Sciatic nerve (tissue), 2 donors: ENCODE measurements at places on chromosomes 2 and 18. TPM values are rescaled to one million over a fixed set of nuclear protein-coding genes. Genes with fewer than 3 reads are reported as not detected.

GALNT13 gene
- 0.49 TPM for total RNA-seq

DNA sequence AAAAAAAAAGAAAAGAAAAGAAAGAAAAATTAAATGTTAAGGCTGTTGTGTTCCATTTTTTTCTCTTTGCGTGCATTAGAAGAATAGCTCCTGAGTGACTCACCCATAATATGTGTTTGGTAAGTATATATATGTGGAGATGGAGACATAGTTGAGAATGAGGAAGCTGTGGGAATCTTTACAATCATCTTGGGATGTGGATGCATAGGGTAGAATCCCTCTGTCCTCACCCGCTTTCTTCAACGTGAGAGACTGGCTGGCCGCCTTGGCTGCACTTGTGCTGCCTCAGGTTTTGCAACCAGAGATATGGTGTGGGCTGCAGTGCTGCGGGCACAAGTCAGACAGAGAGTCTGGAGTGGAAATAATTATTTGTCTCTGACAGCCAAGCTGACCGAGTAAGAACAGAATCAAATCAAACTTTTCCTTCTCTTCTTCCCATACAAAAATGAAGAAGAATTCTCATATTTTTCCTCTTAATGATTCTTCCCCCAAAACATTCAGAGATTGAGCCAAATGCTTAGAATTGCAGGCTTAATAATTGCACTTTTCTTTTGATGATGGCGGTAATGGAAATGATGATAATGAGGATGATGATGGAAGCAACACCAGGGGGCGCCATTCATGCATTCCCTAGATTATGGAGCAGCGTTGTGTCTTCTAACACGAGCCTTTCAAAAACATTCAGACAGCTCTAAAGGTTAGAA, 48.5 kb downstream of the SERPINB7 start:
- DNase-seq: peak; percentile 60

DNA sequence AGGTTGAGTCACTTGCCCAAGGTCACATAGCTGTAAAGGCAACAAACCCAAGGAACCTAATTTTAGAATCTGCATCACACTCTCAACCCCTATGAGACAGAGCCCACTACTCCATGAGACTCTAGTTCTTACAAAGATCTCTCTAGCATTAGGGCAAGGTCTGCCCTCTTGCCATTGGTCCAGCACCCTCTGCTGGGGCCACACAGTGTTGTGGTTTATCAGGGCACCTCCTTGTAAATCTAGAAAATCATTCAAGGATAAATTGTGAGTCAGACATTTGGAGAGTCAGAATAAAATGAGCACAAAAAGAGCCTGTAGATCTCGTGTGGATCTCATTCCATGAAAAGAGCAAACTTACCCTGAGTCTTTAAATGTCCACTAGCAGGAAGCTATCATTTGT, 91.2 kb downstream of the SLC8A1 start:
- DNase-seq: no peak

- DNase-seq: peak; percentile 55
These were observed 88.5 kb downstream of the SH3RF3 start for GRCh38 chr2:109217362-109218086.

- DNase-seq: no peak
These were observed 227.9 kb downstream of the LOXHD1 start for GRCh38 chr18:46429130-46429529.

TMEFF2 gene
- not detected for total RNA-seq

SLC5A7 gene
- not detected for total RNA-seq

GRCh38 chr2:54254180-54254579, 1.8 kb downstream of the TSPYL6 start:
- DNase-seq: no peak

- no peak for DNase-seq
These were observed 52.8 kb downstream of the METTL4 start for GRCh38 chr18:2518473-2518872.

DNA sequence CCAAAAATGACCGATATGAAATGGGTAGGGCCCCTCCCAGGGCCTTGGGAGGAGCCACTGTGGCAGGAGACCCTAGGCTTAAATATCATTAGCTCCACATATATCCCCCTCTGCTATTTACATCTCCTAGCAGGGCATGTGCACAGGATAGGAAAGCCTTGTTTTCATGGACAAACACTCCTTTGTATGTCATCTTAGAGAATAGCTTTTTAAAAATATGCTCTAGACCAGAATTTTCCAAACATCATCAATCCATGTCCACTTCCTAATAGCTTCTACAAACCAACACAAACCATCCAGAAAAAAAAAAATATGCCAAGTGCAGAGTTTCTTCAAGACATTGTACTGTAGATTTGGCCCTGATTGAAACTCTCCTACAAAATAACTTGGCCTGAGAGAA, 10.8 kb downstream of the DAPL1 start:
- DNase-seq: no peak

DNA sequence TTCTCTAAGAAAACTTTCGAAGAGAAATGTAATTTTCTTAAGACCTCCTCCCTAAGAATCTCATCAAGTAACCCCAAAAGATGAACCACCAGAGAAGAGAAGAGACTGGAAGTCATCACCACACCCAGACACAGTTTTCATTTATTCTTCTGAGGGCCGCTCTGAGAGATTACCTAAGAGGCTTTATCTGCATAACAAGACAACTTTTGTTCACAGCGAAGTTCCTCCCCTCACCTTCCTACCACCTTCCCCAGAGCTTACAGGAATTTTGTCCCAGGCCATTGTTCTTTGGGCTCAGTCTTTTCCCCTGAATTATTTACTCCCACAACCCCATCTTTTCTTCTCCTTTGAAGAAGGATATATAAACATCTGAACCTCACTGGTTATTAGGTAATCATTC, 92.8 kb downstream of the AKAIN1 start:
- no peak for DNase-seq

SLC14A1 gene
- total RNA-seq: 5.5 TPM

DNAH7 gene
- 2.5 TPM for total RNA-seq

DNA sequence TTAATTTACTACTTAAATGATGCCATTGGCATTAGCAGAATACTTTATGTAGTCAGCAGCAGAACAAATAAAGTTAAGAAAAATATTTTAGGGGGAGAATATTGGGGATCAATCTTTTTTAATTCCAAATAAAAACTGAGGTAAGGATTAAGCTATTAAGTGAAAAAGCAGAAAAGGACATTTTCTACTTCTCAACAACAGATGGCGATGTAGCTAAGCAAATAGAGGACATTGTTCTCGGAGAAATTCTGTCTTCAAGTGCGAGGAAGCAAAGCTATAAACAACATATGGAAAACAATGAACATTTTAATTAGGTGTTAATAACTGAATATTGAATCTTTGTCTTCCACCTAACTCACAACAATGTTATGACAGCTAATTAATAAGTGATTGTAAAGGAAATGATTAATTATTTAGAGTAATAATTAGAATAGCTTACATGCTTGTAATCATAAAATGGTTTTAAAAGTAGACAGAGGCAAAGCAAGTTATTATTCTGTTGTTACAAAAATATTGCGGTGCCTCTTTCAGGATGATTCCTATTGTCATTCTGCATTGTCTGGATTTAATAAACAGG, 32.9 kb upstream of the CCDC93 start:
- DNase-seq: no peak

DNA sequence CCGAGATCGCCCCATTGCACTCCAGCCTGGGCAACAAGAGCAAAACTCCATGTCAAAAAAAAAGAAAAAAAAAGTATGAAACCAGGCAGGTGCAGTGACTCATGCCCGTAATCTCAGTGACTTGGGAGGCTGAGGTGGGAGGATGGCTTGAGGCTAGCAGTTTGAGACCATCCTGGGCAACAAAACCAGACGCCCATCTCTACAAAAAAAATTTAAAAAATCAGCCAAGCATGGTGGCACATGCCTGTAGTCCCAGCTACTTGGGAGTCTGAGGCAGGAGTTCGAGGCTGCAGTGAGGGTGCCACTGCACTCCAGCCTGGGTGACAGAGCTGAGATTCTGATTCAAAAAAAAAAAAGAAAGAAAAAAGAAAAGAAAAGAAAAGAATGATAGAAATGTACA, 277.8 kb downstream of the MYCN start:
- DNase-seq: no peak

DNA sequence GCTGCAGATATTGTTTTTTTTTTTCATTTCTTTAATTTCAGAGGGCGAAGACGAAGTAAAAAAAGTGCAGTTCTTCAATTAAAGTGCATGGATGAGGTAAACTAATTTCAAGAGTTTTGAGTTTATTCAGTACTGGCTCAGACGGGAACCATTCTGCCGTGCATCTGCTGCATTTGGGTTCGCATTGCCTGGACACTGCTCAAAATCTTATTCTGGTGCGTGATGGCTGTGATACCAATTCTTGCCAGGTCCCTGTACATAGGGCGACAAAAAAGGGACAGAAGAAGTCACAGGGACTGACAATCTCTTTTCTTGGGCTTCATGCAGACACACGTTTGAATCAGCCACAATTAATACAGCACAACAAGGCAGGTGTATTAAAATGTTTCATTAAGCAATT, 146.2 kb downstream of the EPHA4 start:
- DNase-seq: no peak

ADCYAP1 gene
- total RNA-seq: 0.27 TPM

- DNase-seq: no peak
These were observed 24.2 kb downstream of the PSMD14 start for GRCh38 chr2:161332371-161332967.

- no peak for DNase-seq
These were observed 47.6 kb downstream of the GNAL start for GRCh38 chr18:11736656-11737055.

GRCh38 chr2:174117951-174118930, 130.1 kb downstream of the OLA1 start:
- no peak for DNase-seq

GRCh38 chr2:106521016-106521415, 33.9 kb downstream of the CD8B2 start:
- no peak for DNase-seq

DNA sequence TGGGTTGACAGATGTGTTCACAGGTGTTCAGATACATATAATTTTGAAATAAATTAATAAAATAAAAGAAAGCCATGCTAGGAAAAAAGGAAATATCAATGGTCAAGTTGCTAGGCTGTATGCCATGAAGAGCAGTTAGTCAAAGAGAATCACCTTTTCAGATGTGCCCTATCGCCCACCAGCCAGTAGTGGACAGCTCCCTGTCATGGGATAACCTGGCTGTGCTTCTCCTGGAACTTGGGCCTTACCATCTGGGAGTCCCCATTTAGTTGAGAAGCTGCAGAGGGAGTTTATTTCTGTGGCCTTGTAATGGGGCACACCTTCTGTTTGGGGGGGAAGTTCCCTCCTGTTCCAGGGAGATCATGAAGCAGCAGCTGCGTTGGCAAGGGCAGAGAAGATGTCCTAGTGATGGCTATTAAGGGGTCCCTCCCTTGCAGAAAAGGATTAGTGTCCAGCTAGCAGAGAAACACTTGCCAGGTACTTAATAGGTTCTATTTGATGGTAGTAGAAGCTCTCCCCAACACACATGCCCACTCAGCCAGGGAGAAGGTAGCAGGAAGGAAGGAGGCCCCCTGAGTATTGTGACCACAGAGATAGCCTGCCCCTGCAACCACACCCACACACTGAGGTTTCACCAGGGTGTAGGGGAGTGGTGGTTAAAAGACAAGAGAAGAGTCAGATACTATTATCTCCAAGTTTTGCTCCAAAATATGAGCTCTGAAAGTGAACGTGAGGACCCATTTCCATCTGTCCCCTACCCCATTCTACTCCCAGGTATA, 117.7 kb downstream of the B3GNT2 start:
- no peak for DNase-seq

ANKRD36 gene
- total RNA-seq: 69.6 TPM

GCG gene
- total RNA-seq: not detected

RPRM gene
- 0.22 TPM for total RNA-seq

GRCh38 chr2:95006588-95006987, 18.9 kb upstream of the MAL start:
- no peak for DNase-seq

GRCh38 chr2:162317861-162318327, 590 bp downstream of the IFIH1 start:
- peak; percentile 62 for DNase-seq

DNA sequence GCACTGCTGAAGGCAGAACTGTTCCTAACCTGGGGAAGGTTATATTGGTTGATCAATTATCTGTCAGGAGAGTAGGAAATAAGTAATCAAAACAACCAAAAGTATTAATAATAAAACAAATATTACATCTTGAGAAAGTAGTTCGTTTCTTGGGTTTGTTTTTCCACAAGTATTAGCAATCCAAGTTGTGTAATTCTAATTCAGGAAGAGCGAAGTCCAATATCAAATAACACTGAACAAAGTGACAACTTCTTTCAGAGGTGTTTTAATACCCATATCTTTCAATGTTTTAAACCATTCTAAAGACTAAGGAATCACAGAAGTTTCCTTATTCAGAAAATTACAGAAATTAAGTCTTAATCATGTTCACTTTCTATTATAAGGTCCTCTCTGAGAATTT, 34.6 kb upstream of the NFU1 start:
- no peak for DNase-seq

GRCh38 chr2:43609290-43609918, 13.6 kb upstream of the THADA start:
- no peak for DNase-seq

DNA sequence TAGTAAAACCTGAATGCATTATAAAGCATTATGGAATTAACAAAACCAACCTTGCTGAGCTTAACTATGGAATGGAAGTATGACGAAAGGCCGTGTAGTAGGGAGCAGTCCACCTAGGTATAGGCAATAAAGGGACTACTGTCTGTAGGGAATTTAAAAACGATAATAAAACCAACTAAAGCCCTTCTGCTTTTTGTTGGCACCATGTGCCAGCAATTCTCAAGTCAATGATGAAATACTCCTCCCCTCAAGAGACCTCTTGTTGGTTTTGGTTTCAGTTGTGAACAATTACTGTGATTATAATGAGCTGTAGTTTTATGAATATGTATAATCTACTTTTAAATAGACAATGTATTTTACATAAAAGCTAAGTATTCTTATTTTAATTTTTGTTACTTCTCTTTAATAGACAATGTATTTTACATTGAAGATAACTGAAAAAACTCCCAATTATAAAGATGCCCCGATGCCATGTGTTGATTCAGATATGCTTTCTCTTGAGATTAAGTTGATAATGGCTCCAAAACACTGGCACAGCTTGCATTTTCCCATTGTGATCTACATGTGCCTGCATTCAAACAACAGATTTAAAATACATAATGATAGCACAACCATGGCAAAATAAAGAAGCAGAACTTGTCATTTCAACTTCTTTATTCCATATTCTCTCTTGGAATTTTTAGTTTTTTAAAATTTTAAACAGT, 55.5 kb upstream of the ZDBF2 start:
- DNase-seq: no peak

- DNase-seq: no peak
These were observed 150.5 kb downstream of the MYO5B start for GRCh38 chr18:50044402-50044801.
